Panc1 (cell line): ENCODE measurements at places on chromosomes 5 and 9. TPM values are rescaled to one million over a fixed set of nuclear protein-coding genes. Genes with fewer than 3 reads are reported as not detected.

DNA sequence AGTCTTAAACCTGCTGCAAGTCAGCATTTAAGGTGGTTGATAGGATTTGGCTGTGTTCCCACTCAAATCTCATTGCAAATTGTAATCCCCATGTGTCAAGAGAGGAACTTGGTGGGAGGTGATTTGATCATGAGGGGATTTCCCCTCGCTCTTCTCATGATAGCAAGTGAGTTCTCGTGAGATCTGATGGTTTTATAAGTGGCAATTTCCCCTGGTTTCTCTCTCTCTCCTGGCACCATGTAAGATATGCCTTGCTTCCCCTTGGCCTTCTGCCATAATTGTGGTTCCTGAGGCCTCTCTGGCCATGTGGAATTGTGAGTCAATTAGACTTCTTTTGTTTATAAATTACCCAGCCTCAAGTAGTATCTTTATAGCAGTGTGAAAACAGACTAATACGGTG, 84.3 kb upstream of the SMC2 start:
- no peak for DNase-seq

- DNase-seq = no peak
Observed at GRCh38 chr9:77832639-77833038, 184.5 kb upstream of the GNA14 start.

- no peak for DNase-seq
Observed at GRCh38 chr5:173736923-173737412, 120.5 kb upstream of the BOD1 start.

DNA sequence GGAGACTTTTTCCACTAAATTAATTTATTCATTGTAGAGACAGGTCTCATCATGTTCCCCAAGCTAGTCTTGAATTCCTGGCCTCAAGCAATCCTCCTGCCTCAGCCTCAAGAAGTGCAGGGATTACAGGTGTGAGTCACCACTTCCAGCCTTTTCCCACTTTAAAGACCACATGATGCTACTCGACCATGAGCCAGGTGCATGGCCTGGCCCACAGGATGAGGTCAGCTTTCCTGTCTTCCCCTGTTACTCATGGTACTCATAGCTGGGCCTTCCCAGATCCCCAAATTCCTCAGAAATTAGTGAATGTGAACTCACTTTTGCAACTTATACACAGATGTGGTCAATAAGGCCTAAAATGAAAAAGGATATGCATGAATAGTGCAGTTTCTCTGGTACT, 395.9 kb downstream of the SEMA5A start:
- no peak for DNase-seq

GRCh38 chr5:159864885-159865691, 51.2 kb upstream of the ADRA1B start:
- DNase-seq = no peak

The NR2F1 gene
- 49.5 TPM for total RNA-seq

The CCDC192 gene
- not detected for total RNA-seq
